Activated T-helper 2 cell treated with anti-CD3 and anti-CD28 coated beads, Interferon-gamma antibody, Interleukin-2, Interleukin-4, amounts not matched to agents 10 μg/mL and 5 μg/mL and 100 μg/mL, durations not matched to agents 14 hours and 24 hours and 36 hours (primary cell): ENCODE measurements at places on chromosomes 6 and 20.
A peak's percentile ranks its signal among the peaks of the same experiment; 100 is the strongest.

GRCh38 chr20:36040571-36040970, 72.2 kb downstream of the CNBD2 start:
- DNase-seq = no peak
- peaks cover 6% of the 10 kb centered on the region for H3K36me3 ChIP-seq
- no peaks in the 10 kb centered on the region for H3K27me3 ChIP-seq

GRCh38 chr6:89281779-89282246, 33.3 kb downstream of the GABRR2 start:
- H3K4me3 ChIP-seq = no peak overlapping the region
- no peaks in the 10 kb centered on the region for H3K27me3 ChIP-seq
- H3K36me3 ChIP-seq = no peaks in the 10 kb centered on the region
- H3K4me1 ChIP-seq = no peaks in the 10 kb centered on the region

GRCh38 chr6:104788400-104788799, 71.3 kb downstream of the HACE1 start:
- peak overlapping the region; percentile 54 for H3K4me3 ChIP-seq
- H3K27me3 ChIP-seq = no peaks in the 10 kb centered on the region
- no peak for DNase-seq
- peaks cover 32% of the 10 kb centered on the region for H3K36me3 ChIP-seq
- peaks cover 41% of the 10 kb centered on the region for H3K4me1 ChIP-seq

DNA sequence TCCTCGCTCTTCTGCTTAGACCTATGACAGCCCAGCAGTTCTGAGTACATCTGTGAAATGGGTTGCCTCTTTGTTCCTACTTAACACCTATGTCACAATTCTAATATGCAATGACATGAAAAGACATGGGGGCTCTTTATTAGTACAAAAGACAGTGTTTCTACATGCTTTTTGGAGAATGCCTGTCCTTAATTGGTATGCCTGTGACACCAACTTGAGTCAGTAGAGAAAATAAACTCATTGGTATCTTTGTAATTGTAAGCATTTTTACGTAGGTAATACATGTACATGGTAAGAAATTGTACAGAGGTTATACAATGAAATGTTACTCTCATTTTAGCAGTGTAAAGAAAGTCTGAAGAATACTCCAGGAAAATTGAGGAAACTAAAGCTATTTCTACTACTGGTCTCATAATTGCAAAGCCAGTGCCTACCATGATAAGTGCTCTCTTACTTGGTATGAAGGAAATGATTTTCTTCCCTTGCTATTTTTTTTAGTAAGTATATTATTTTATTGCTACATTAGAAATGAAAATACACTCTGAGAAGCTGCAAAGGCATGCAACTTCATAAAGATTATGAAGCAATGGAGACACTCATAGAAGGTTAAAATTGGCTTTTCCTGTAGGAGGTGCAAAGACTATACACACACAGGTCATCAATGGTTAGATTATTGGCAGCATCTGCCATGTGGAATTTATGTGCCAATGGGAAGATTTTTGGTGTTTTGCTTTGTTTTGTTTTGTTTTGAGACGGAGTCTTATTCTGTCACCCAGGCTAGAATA, 4.9 kb upstream of the EEF1A1 start:
- H3K27me3 ChIP-seq = peaks cover 10% of the 10 kb centered on the region
- no peak for DNase-seq
- H3K36me3 ChIP-seq = peaks cover 7% of the 10 kb centered on the region
- H3K4me1 ChIP-seq = peaks cover 13% of the 10 kb centered on the region
